ENCODE measurements at places on chromosomes 1 and 21. TPM values are rescaled to one million over a fixed set of nuclear protein-coding genes. Genes with fewer than 3 reads are reported as not detected.

Gene CCDC185
- total RNA-seq, result not detected

Gene CNIH3
- total RNA-seq, result 0.21 TPM

Gene SHISAL2A
- total RNA-seq, result not detected

Gene GPX7
- 10.2 TPM for total RNA-seq

Gene PLA2G5
- total RNA-seq, result 18.7 TPM

Gene MROH9
- total RNA-seq, result not detected

Gene CCT3
- total RNA-seq, result 104 TPM

Gene HUNK
- total RNA-seq, result 0.42 TPM

Measured in thoracic aorta (tissue), 2 donors.